ENCODE measurements at places on chromosomes 1 and 21.
A peak's percentile ranks its signal among the peaks of the same experiment; 100 is the strongest.

- no peak for DNase-seq
Measured at GRCh38 chr1:59666106-59666505, 148.6 kb upstream of the HOOK1 start.

GRCh38 chr21:44924606-44925377 lies 4.1 kb upstream of the ITGB2 start:
- DNase-seq = no peak

DNA sequence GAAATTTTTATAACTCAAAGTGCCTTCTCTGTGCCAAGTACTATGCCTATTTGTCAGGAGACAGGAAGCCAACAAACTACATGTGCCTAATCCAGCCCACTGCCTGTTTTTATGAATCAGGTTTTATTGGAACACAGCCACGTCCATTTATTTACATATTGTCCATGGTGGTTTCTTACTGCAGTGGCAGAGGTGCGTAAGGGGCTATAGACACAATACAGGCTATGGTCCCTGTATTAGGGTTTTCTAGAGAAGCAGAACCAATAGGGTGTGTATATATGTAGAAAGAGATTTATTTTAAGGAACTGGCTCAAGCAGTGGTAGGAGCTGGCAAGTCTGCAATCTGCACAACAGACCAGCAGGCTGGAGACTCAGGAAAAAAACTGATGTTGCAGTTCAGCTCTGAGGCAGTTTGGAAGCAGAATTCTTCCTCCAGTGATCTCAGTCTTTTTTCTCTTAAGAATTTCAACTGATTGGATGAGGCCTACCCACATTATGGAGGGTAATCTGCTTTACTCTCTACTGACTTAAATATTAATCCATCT lies 15.4 kb downstream of the PPIE start:
- no peak for DNase-seq

GRCh38 chr1:81547261-81547911 lies 253.3 kb upstream of the ADGRL2 start:
- DNase-seq = no peak

DNA sequence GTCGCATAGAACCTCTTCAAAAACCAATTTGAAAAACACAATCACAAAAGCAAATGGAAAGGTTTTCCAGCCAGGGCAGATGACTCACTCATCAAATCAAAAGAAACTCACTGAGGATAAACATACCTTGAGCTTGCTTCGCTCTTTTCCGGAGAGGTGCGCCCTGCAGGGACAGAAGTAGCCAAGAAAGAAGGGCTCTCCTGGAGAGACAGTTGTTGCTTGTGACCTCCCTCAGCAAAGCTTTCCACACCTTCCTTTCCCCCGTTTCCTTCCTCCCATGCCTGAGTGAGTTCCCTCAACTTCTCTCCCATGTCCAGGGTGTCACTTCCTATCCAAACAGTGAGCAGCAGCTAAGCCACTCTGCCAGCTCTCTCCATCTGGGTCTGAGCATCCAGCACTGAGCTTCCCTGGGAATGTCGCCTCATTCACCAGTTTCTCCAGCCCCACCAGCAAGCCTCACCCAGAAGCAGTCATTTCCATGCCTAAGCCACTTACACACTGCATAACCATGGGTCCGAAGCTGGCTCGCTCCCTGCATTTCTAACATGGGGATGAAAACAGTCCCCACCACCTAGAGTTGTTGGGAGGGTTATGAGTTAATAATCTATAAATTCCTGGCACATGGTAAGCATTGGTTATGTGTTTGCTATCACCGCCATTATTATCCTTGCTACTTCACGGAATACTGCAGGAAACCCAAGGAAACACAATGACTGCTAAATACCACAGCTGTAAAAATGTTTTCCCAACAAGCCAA lies 75.0 kb downstream of the PTPN14 start:
- peak; percentile 50 for DNase-seq

DNA sequence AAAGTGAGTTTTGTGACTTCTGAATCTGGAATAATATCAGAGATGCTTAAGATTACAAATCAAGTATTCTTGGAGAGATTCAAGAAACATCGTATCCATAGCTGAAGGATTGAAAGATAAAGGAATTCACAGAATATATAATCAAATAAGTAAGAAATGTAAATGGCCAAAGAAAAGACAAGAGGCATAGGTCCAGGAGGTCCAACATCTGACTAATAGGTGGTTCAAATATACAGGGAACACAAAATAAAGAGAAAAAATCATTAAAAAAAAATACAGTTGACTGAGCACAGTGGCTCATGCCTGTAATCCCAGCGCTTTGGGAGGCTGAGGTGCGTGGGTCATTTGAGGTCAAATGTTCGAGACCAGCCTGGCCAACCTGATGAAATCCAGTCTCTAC lies 6.6 kb upstream of the MIS18A start:
- DNase-seq = no peak

DNA sequence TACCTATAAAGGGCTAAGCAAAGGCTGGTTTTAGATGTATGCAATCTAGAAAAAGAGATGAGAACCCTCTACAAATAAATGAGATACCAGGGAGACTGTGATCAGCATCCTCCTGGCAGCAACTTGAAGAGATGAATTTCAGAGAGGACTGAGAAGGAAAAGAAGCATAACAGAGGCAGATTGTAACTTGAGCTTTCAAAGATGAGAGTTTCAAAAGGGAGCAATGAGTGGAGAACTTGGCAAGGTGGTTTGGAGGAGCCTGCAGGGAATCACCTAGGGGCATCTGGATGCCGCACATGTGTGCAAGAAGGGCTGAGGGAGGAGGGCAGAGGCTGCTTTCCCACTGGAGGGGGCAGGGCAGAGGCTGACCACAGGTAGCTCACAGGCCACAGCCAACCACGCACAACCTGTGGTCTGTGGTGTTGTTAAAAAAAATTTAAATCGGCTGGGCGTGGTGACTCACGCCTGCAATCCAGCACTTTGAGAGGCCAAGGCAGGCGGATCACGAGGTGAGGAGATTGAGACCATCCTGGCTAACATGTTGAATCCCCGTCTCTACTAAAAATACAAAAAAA lies 50.2 kb downstream of the PCNX2 start:
- peak; percentile 53 for DNase-seq

DNA sequence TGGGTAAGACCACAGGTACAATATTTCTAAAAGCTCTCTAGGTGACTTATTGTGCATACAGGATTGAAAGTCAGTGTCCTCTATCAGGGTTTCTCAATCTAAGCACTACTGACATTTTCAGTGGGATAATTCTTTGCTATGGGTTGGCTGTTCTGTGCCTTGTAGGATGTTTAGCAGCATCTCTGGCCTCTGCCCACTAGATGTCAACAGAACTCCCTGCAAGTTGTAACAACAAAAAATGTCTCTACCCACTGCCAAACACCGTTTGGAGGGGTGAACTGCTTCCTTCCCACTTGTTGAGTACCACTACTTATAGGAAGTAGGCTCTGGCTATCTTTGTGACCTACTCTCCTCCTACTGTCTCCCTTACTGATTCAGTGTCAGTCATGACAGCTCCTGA lies 90.1 kb upstream of the ZRANB2 start:
- DNase-seq = no peak

- peak; percentile 89 for DNase-seq
Measured at GRCh38 chr1:179831852-179832699, 45.5 kb downstream of the TOR1AIP2 start.

- no peak for DNase-seq
Measured at GRCh38 chr1:10471411-10472219, 714 bp downstream of the DFFA start.
